ENCODE measurements at places on chromosomes 4 and X.

- no peak for DNase-seq
Measured at GRCh38 chr4:128298852-128299251, 11.2 kb upstream of the PGRMC2 start.

GRCh38 chrX:71128915-71129765, 10.7 kb downstream of the MED12 start:
- peak; percentile 82 for DNase-seq

DNA sequence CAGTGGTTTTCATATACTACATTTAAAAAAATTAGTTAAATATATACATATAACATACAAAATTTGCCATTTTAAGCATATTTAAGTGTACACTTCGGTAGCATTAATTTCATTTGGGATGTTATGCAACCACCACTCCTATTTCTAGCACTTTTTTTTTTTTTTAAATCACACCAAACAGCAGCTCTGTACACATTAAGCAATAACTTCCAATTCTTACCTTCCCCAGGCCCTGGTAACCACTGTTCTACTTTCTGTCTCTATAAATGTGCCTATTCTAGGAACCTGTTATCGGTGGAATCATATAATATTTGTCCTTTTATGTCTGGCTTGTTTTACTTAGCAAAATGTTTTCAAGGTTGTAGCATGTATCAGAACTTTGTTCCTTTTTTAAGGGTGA, 39.1 kb downstream of the TMEM164 start:
- DNase-seq, result no peak

DNA sequence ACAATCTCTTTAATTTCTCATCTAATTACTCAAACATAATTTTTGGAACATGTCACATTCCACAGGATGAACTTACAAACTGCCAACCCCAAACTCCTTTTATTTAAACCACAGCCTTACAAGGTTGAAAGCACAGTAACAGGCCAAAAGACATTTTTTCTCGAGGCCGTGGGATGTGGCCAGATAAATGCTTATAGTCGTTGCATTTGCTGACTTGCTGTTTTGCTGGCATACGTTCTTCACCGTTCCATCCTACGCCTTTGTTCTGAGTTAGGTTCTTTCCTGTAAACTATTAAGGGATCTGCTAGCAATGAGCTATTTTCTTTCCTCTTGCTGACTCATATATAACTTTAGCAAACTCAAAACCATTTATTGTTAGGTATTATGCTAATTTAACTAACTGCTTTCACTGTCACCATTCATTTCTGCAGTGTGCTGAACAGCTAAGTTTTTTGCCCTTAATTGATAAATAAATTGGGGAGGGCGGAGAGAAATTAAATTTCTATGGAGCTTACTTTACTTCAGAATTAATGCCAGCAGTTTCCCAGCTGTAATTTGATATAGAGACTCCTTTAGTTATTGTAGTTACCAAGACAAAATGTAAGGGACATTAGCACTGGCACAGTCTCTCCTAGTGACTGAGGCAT, 135.1 kb upstream of the PACRGL start:
- no peak for DNase-seq

GRCh38 chr4:164931551-164932324, 45.7 kb downstream of the TRIM61 start:
- DNase-seq, result no peak

DNA sequence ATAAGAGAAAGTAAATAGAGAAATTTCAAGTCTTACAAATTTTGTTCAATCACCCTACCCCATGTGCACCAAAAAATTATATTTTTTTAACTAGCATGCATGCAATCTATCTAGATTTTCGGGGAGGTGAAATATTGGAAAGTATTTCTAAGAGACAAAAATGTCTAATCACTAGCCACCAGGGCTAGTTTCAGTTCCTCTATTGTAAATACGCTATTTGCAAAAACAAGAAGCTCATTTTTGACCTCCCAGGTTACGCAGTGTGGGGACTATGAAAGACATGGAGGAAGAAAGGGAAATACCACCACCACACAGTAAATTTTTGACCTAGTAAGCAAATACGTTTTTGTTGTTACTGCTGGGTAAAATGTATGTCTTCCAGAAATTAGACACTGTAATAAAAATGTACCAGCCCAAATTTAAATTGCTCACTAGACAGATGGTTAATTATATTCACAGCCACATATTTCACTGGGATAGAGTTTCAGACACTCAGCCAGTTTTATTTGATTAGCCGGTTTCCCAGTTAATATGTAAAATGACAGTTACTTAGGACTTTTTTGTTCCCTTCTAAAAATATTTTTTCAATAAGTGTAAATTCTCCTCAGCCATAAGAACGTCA, 2.2 kb downstream of the NEXMIF start:
- no peak for DNase-seq

DNA sequence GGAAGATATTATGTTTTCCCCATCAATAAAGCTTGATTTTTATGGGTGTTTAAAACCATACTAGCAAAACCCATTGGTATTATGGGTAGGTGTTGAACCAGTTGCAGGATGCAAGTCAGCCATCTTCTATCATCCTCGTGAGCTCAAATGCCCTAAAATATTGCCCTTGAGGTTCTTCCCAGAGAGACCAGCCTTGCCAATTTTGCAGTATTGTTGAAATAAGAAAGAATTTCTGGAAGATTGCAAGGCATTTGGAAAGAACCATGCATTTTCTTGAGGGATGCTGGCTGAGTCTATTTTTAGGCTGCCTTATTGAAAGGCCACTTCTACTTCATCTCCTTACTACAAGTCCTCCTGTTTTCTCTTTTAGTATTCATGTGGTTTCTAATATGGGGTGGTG, 60.9 kb upstream of the SOD3 start:
- DNase-seq, result no peak

DNA sequence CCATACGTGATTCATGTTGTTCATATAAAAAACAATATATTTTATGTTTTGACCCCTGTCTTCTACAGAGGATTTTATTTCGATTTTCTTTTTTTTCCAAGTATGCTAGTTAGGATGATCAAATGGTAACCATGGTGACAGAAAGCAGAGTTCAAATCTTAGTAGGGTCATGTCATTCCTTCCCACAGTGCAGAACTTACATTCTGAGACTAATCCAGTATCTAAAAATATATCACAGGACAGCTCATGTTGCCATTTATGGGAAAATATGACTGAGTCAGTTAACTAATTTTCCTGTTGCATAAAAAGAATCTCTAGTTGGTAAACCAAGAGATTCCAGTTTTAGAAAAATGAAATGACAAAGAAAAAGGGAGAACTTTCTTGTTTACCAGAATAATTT, 209.5 kb downstream of the PARM1 start:
- no peak for DNase-seq

- DNase-seq, result no peak
Measured at GRCh38 chr4:3613967-3614730, 81.9 kb upstream of the LRPAP1 start.

DNA sequence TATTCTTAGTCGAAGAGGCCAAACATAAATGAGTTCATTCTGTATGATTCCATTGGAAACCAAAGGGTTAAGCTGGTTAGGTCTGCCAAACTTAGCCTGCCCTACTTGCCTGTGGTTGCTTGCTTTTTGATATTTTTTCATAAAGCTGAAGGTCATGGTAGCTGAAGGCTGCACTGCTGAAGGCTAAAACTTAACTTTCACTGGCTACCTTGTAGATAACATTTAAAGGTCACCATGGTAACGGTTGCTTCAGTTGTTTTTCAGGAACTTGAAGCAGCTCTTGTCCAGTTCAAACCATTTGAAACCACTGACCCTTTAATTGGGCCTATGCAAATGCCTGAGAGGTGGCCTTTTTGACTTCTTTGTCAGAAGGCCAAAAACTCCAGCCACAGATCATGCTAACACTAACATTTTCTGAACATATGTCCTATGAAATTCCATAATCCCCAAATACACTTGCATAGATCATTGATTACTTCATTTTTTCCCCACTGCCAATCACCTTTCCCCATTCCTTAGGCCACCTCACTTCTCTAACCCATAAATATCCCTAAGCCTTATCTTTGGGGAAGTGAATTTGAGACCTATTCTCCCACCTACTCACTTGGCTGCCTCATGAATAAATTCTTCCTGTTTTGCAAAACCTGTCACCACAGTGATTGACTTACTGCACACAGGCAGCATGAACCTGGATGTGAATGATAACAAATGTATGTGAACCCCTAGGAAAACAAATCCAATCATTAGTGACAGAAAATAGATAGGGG, 10.7 kb upstream of the SMIM10L2A start:
- DNase-seq, result no peak

DNA sequence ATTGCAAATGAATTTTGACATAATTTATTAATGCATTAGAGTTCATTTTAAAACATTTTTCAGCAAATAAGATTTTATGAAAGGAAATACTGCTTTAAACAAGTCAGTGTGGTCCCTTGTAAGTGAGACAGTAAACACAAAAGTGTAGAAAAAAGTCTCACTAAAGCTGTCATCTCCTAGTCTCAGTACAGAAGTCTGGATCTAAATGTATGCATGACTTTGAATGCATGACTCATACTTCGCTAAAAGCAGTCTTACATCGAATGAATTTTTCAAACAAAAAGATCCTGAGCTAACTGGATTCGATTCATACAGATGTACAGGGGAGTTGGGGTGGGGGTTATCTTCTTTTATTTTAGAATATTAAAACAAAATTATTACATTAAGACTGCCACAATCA, 207.4 kb upstream of the VCX start:
- no peak for DNase-seq
